ENCODE measurements at places on chromosomes 4 and X. TPM values are rescaled to one million over a fixed set of nuclear protein-coding genes. Genes with fewer than 3 reads are reported as not detected.

DNA sequence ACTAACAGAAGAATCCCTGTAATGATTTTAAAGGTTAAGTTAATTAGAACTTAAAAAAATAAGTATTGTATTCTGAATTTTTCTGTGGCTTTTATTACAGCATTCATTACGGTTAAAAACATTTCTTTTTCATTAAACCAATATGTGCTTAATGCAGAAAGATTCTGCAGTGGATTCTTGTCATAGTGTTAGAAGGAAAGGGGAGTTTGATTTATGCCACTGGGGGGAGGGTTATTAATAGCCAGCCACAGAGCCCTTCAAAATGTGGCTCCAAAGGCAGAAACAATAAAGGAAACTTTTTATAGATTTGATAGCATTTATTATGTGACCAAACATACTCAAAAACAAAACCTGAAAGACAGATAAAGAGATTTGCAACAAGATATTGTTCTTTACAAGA, 9.1 kb downstream of the SMAD1 start:
- no peak for DNase-seq

DNA sequence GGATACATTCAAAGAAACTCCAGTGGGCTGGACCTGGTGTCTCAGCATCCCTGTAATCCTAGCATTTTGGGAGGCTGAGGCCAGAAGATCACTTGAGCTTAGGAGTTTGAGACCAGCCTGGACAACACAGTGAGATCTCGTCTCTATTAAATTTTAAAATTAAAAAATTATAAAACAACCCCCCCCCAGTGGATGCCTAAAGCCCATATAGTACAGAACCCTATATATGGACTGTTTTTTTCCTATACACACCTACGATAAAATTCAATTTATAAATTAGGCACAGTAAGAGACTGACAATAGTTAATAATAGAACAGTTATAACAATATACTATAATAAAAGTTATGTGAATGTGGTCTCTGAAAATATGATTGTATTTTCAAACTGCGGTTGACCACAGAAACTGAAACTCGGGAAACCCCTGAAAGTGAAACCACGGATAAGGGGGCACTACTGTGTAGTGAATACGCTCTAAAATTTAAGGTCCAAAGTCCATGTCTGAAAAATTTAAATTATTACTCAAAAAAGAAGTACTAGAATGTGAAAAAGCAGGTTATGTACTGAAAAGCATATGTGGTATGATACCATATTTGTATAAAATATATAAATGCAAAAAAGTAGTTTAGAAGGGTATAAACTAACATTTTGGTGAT, 2.0 kb downstream of the SMIM14 start:
- no peak for DNase-seq

GRCh38 chrX:129653971-129654651, 645 bp downstream of the APLN start:
- DNase-seq, result no peak

GRCh38 chr4:183960046-183960420, 54.9 kb downstream of the STOX2 start:
- no peak for DNase-seq

DNA sequence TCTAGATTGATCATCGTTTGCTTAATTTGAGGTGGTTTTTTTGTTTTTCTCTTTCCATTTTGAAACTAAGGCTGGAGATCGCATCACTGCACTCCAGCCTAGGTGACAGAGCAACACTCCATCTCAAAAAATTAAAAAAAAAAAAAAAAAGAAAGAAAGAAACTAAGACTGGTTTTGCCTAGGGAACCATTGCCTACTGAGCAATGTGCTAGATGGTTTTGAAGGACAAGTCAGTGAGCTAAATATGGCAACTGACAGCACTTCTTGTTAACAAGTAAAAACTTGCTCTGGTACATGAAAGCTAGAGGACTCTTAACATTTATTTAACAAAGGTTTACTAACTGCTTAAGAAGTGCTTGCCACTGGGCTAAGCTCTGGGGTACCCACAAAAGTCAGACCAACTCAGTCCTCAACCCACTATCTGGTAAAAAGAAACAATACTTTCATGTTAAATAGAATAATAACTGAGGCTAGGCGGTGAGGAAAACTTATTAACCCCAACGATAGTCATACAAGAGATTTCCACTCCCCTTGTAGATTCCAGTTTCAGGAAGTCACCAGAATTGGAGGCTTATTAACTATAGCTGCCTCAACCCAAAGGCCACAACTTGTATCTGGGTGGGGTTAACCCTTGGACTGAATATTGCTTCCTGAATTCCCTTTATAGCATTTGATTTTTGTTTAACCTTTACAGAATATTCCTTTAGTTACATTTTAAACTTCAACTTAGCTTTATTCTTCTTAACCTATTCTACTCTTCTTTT, 111.6 kb downstream of the FRYL start:
- no peak for DNase-seq

DNA sequence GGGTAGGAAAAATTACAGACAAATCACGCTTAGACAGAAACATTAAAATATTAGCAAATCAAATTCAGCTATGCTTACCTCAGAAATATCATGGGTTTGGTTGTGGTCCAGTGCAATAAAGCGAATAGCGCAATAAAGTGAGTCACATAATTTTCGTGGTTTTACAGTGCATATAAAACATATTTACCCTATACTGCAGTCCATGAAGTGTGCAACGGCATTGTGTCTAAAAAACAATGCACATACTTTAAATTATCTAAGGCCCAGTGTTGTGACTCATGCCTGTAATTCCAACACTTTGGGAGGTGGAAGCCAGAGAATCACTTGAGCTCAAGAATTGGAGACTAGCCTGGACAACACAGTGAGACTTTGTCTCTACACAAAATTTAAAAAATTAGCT, 195.7 kb upstream of the IL1RAPL1 start:
- DNase-seq, result no peak

GRCh38 chrX:143854006-143854405, 29.9 kb upstream of the UBE2NL start:
- no peak for DNase-seq

- peak; percentile 79 for DNase-seq
Observed at GRCh38 chr4:105637408-105638176, 70.9 kb downstream of the INTS12 start.

DNA sequence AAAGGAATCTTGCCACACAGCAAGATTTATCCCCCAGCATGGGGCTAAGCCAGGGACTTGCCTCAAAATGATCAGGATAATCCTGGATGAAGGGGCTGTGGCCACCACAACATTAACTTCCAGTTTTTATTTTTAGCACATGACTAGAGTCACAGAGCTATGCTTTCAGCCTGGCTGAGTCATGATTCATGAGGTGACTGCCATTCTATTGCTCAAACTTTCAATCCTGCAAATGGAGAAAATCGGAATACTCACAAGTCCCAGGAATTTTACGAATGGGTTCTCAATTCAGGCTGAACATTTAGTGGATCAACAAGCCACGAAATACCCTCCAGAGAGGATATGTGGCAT, 70.7 kb upstream of the HPGD start:
- no peak for DNase-seq

DNA sequence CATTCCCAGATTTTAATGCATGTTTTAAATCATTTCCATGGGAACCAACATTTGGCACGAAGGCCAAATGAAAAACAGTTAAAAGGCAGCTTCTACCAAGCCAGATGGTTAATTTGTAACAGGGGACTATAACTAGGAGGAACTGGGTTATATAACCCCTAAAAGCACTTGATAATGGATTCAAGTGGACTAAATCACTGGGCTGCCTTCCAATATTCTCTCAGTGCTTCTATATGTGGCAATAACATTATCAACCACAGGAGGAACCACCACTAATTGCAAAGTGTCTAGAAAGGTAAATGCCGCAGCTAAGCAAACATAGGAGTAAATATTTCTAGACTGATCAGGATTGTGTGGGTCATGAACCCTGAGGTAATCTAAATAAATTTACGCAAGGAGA, 391.5 kb downstream of the UBE2NL start:
- no peak for DNase-seq

GRCh38 chr4:169622566-169622965, 2.2 kb downstream of the CLCN3 start:
- no peak for DNase-seq

FAM9B gene
- not detected for total RNA-seq

COL4A5 gene
- not detected for total RNA-seq

SMAD1 gene
- total RNA-seq, result 57.4 TPM
